ENCODE measurements at places on chromosomes 3 and 15. TPM values are rescaled to one million over a fixed set of nuclear protein-coding genes. Genes with fewer than 3 reads are reported as not detected.

NUP210 gene
- 6.5 TPM for total RNA-seq

GOLGA8T gene
- total RNA-seq, result not detected

WDR72 gene
- under 0.01 TPM for total RNA-seq

IMPG2 gene
- 3.3 TPM for total RNA-seq

HCLS1 gene
- 0.82 TPM for total RNA-seq

TNK2 gene
- 11.0 TPM for total RNA-seq

CFAP100 gene
- 3.7 TPM for total RNA-seq

TATDN2 gene
- 19.2 TPM for total RNA-seq

TRIM42 gene
- total RNA-seq, result not detected

KBTBD12 gene
- 0.82 TPM for total RNA-seq
